ENCODE measurements at places on chromosomes 3 and 15.

- no peak for DNase-seq
Measured at GRCh38 chr3:185846037-185846436, 21.2 kb upstream of the IGF2BP2 start.

GRCh38 chr3:58403513-58404109 is 30.0 kb downstream of the PDHB start:
- DNase-seq: no peak

GRCh38 chr3:142319094-142319493 is 93.7 kb upstream of the GK5 start:
- DNase-seq: no peak

GRCh38 chr3:45889337-45889736 is 3.0 kb downstream of the CCR9 start:
- DNase-seq: no peak

DNA sequence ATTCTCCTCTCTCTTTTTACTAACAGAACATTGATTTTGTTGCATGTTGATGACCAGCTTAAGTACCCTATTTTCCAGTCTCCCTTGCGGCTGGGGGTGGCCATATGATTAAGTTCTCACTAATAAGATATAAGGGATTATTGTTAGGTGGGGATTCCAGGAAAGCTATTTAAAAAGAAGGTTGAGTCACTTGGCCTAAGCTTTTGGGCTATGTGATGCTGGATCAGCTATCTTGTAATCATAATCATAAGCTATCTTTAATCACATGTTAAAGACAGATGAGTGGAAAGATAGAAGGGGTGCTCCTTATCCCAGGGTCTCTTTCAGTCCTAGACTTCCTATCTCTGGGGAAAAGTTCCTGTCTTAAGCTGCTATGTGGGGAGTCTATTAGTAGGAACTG is 59.9 kb downstream of the CGNL1 start:
- DNase-seq: no peak

DNA sequence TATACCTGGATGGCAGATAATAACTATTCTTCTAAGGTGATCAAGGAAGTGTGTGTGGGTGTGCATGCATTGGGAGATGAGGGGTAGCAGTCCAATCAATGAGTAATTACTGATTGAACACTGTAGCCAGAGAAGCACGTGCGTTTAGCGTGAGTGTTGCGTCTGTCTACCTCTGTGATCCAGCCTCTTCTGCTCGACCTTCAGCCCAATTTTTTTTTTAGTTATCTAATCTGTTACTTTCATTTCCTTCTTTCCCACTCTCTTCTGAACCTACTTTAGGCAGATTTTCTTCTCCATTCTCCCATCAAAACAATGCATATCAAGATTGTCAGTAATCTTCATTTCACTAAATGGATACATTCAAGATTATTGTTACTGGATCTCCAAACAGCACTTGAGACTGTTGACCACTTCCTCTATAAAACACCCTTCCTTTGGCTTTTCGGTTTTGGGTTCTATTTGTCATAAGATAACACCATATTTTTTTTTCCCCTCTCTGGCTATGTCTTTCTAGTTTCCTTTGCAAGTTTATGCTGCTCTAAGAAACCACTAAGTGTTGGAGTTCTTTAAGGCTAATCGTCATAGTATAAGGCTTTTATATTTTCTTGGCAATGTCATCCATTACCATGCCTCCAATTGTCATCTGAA is 41.0 kb downstream of the MCTP2 start:
- DNase-seq: no peak

DNA sequence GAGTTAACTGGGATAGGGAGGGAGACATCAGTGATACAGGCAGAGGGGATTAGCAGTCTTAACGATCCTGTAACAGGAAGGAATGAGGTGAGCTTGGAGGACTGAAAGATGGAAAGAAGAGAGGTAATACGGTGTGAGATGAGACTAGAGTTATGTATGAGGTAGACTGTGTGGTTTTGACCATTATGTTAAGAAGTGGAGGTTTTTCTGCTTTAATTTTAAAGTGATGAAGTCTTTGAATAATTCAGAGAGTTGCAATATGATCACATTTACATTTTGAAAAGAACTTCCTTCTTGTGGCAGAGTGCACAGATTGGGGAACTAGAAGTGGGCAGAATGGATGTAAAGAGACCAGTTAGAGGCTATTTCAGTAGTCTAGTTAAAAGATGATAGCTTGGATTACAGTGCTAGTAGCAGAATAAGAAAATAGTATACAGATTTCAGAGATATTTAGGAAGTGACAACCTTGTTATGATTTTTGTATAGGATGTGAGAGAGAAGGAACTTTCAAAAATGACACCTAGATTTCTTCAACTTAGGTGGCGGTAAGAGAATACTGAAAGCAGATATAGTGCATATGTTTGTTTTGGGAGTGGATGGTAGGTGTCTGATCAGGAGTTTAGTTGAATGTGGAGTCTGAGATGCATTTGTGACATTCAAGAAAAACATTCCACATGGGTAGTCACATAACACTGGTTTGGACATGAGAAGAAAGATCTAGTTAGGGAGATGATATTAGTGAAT is 40.5 kb downstream of the STT3B start:
- no peak for DNase-seq

- DNase-seq: no peak
Measured at GRCh38 chr15:87564681-87565080, 691.9 kb downstream of the NTRK3 start.

- no peak for DNase-seq
Measured at GRCh38 chr3:76683256-76683655, 356.6 kb upstream of the ROBO2 start.

- no peak for DNase-seq
Measured at GRCh38 chr3:188339410-188340295, 185.7 kb downstream of the LPP start.

DNA sequence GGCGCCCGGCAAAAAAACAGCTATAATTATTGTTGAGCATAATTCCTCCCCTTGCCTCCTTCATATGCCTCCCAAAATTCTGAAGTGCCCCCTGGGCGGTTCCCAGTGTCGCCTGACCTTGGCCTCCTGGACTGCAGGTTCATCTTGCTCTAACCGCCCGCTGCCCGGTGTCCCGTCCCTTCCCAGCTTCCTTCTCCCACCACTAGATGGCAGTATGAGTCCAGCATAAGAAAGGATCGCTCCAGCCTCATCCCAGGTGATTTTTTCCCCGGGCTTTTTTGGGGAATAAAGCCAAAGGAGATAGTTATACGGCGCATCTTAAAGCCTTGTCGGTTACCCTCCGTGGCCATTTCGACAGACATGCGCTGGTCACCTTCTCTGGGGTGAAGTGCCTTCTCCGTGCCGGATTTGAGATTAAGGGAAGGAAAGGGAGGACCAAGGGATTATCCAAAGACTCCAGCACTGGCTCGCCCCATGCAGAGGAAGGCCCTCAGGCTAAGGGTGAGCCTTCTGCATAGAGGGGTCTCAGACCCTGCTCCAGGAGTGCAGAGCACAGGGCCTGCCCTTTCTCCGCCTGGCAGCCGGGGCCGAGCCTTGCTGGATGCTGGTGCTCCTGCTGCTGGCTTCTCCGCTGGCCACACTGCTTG is 45.8 kb upstream of the TRA2B start:
- DNase-seq: peak; percentile 59

- DNase-seq: no peak
Measured at GRCh38 chr3:46844397-46844796, 18.8 kb downstream of the MYL3 start.

DNA sequence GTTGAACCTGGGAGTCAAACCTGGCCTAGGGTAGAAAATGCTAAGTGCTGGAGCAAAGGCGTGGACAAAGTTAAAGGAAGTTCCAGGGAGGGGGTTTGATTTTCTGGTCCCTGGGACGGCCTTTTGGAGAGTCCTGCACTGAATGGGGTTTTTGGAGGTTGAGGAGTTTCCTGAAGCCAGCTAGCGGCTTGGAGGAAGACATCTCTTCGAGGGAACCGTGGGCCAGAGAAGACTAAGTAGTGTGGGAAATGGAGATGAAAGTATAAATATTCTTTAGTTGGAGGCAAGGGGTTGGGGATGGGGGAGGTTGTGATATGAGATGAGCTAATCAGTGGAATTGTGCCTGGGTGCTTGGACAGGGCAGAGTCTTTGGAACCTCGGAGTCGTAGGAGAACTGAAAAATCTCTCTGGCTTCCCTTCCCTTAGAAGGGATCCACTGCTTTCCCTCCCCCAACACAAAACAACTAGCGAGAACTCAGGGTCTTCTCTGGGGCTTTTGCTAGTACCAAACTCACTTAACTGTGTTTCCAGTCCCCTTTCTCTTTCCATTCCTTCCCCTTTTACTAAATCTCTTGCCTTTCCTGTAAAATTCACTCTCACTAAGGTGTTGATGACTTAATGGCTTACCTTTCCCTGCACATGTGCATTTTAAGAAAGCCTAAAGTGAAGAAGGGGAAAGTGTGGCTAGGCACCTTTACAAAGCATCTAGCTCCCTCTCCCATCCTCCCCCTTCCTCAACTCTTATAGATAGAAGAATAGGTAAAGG is 1.0 kb downstream of the LPP start:
- DNase-seq: no peak

GRCh38 chr15:31292391-31293015 is 34.1 kb upstream of the KLF13 start:
- no peak for DNase-seq

GRCh38 chr3:29525254-29525881 is 244.5 kb downstream of the RBMS3 start:
- no peak for DNase-seq

DNA sequence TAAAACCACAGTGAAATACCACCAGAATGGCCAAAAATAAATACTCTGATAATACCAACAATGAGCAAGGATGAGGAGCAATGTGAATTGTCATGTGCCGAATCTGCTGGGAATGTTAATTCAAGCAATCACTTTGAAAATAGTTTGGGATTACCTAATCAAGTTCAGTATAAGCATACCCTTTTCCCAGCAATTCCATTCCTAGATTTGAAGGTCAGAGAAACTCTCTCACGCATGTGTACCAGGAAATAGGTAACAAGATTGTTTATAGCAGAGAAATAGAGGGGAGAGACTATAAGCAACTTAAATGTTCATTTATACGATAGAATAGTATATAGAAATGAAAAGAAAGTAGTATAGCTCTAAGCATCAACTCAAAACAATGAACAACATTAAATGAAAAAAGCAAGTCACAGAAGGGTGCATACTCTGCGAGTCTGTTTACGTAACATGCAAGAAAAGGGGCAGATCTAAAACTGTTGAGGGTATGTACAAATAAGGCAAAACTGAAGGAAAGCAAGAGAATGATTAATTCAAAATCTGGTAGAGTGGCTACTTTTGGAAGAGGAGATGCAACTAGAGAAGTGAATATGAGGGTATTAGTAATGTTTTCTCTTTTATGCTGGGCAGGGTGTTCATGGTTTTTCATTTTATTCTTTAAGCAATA is 27.4 kb downstream of the TMOD3 start:
- DNase-seq: no peak

DNA sequence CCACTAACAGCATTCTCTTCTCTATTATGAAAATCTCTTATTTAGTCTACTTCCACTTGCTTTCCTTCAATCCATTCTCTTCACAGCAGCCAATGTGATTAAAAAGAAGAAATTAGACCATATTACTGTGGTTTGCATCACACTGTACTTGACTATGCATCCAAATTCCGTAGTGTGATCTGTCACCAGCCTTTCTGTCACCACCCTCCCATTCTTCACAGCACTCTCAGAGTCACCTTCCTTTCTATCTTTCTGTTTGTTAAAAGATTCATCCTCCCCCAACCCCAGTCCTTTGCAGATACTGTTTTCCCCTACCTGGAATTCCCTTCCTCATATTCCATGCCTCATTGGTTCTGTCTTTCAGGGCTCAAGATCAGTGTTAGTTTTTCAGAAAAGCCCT is 55.0 kb upstream of the ABHD10 start:
- DNase-seq: no peak

GRCh38 chr15:77747175-77748077 is 114.7 kb upstream of the LINGO1 start:
- no peak for DNase-seq

DNA sequence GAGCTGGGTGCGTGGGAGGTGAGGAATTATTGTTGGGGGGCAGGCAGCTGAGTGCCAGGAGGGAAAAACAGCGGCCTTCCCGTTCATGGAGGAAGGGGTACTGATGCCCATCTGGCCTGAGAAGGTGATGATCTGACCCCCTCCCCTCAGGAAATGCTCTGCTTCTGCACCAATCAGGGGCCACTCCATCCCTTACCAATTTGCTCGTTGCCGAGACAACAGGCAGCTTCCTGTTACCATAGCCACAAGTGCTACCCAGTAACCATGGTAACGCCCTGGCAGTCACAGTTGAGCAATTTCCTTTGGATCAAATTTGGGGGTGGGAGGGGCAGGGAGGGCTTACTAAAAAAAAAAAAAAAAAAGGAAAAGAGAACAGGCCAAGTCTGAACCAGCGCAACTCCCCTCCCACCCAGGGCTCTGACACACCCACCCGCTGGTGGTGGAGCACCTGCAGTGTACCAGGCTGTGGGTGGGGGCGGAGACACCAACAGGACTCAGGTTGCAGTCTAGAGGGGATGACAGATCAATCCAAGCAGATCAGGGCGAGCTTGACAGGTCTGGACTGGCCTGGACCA is 13.7 kb downstream of the CELF6 start:
- DNase-seq: no peak

DNA sequence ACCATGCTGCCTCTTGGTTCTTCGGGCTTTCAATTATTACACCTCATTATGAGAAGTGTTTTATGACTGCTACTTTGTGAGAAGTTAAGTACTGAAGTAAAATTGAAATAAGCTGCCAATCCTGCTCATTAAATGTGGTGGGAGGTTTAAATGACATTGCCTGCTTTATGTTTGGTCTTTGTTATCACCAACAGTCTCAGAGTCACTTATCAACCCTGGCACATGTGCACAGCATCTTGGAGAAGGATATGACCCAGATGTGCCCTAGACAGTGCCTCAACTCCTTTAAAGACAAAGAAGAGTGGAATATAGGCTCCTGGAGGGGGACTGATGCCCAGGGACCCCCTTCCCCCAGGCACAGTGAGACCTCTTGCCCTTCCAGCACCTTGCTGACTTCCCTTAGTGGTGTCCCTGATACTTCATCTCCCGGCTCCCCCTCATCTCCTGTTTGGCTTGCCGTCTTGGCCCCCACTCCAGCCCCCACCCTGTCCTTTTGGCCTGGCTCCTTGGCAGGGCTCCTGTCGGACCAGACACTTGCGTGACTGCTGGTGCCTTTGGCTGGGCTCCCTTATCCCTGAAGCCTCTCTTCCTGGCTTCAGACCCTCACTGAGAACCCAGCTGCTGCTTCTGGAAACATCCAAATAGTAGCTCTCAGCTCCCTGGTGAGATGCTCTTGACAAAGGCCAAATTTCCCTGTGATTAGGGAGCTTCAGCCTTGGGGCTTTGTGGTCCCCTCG is 39.8 kb downstream of the ARHGAP31 start:
- DNase-seq: no peak
